GM23338 (cell line): ENCODE measurements at places on chromosomes 5 and 9. TPM values are rescaled to one million over a fixed set of nuclear protein-coding genes. Genes with fewer than 3 reads are reported as not detected.

PCAT7 gene
- 3.3 and 5.5 TPM in 2 replicates for total RNA-seq

- DNase-seq: no peak
- no peaks in the 10 kb centered on the region for H3K36me3 ChIP-seq
- no peak overlapping the region for H3K4me3 ChIP-seq
Measured at GRCh38 chr5:124997186-124997893, 250.9 kb upstream of the ZNF608 start.

GRCh38 chr5:90334741-90335140, 74.8 kb downstream of the CETN3 start:
- DNase-seq: no peak
- no peak overlapping the region for H3K4me3 ChIP-seq
- no peaks in the 10 kb centered on the region for H3K27me3 ChIP-seq
- H3K36me3 ChIP-seq: no peaks in the 10 kb centered on the region
- no peak overlapping the region for H3K27ac ChIP-seq
- no peaks in the 10 kb centered on the region for H3K4me1 ChIP-seq

- H3K27me3 ChIP-seq: no peaks in the 10 kb centered on the region
- H3K27ac ChIP-seq: no peak overlapping the region
- H3K4me3 ChIP-seq: no peak overlapping the region
- DNase-seq: no peak
- H3K4me1 ChIP-seq: no peaks in the 10 kb centered on the region
Measured at GRCh38 chr5:165014439-165014838, 1509.0 kb downstream of the MAT2B start.

DNA sequence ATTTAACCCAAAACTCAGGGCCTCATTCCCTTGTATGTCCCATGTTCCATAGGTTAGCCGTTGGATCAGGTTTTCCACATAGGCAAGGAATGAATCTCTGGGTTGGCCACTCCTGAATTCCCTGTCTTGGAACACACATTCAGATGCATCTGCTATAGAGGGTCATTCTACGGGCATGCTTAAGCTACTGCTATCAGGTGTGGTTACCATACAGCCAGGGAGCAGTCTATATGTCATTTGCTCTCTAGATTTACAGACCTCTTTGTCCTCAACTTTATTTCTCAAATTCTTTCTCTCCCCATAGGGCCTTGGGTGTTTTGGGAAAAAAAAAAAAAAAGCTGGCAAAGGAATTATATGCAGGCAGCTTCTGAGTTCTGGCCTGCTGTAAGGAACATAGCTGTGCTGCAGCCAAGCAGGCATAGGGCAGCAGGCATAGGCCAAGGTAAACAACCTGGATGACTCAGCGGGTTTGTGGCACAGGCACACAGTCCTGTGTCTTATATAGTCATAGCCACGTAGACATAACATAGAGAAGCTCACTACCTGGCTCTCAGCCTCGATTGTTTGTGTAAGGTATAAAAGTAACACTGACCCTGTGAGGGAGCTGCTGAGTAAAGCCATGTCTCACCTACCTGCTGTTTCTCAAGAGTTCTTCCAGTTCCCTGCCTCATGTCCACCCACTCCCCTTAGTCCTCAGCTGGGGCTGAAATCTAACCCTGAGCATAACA, 141.5 kb downstream of the OSTF1 start:
- H3K36me3 ChIP-seq: 0 out of 2 replicates have a peak, but pooled peaks cover 9% of the 10 kb centered on the region
- peak; percentile 12 for DNase-seq
- H3K27ac ChIP-seq: no peak overlapping the region
- no peaks in the 10 kb centered on the region for H3K4me1 ChIP-seq
- H3K27me3 ChIP-seq: no peaks in the 10 kb centered on the region

PCDHGA12 gene
- 3.3 and 3.5 TPM in 2 replicates for total RNA-seq

GRCh38 chr9:806285-807156, 35.0 kb upstream of the DMRT1 start:
- no peak overlapping the region for H3K4me3 ChIP-seq
- H3K27ac ChIP-seq: no peak overlapping the region
- no peaks in the 10 kb centered on the region for H3K27me3 ChIP-seq

SPATA31D4 gene
- total RNA-seq: not detected in 2 replicates

REEP2 gene
- total RNA-seq: 23.0 and 29.8 TPM in 2 replicates

MSMP gene
- total RNA-seq: not detected in 2 replicates

PDZD2 gene
- 16.9 and 19.8 TPM in 2 replicates for total RNA-seq

DNA sequence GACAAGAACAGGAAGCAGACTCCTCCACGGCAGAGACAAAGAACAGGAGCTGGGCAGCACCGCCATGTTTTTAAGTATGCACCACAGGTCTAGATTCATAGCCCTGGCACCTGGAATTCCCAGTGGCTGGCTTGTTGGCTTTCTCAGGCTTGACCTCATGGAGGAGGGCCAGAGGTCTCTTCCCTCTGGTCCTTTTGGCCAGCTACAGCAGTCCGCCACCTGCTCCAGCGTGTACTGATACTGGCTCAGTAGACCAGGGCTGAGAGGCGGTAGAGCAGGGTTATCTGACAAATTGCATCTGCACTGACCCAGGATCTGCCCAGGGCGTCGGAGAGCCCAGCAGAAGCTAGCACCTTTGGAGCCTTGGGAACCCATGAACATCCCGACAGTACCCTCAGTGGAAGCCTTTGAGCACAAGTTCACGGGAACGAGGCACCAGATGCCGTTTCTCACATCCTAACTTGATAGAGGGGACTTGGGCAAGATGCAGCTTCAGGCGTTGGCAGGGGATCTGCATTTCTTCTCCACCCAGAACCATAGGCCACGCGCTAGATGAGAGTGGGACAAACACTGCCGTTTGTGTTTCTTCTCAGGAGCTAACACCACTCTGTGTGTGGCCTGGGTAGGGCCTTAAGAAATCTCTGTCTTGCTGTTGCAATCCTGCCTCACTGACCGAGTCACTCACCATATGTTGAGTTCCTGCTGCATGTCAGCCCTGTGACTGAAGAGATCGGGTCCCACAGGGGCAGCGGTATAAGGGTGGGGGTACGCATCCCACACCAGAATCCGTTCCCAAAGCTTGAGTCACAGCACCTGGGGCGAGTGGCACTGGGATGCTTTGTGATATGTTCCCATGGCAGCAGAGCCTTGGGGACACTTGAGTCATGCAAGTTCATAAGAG, 90.3 kb upstream of the OTULINL start:
- H3K27me3 ChIP-seq: 0 out of 2 replicates have a peak, but pooled peaks cover 5% of the 10 kb centered on the region
- peaks cover 8% of the 10 kb centered on the region for H3K36me3 ChIP-seq
- peaks cover 4% of the 10 kb centered on the region; the same call in 1 of the 2 replicates for H3K4me1 ChIP-seq
- H3K27ac ChIP-seq: no peak overlapping the region
- no peak overlapping the region for H3K4me3 ChIP-seq

- DNase-seq: no peak
- no peaks in the 10 kb centered on the region for H3K27me3 ChIP-seq
- no peaks in the 10 kb centered on the region for H3K36me3 ChIP-seq
- no peak overlapping the region for H3K27ac ChIP-seq
- H3K4me3 ChIP-seq: no peak overlapping the region
Measured at GRCh38 chr9:33135031-33135461, 32.1 kb downstream of the B4GALT1 start.

DNA sequence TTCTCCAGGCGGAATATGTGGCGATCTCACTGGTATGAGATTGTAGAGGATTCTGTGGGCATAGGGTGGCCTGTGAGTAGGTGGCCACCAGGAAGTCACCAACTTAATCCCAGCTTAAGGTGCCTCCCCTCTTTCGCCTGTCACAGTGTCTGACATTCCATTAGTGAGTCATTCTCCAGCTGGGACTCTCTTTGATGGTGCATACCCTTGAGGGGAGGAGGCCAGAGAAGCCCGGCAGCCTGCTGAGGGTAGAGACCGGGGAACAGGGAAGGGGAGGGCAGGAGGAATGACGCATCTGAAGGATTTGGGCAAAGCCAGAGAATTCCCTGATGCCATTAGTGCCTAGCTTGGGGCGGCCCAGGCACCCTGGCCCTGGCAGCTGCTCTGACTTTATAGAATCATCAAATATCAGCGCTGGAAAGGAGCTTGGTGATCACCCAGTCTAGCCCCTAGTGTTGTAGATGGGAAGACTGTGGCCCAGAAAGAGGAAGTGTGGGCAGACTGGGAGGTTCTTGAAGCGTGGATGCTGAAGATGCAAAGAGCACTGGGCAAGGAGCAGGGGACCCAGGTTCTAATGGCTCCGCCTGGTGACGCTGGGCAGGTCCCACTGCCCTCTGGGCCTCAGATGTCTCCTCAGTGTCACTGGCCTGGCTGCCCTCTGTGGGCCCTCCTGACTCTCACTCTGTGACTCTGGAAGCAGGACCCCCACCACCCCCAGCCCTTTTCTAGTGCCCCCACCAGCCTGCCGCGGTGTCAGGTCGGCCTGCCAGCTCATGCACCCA, 41.4 kb downstream of the DAB2IP start:
- H3K36me3 ChIP-seq: no peaks in the 10 kb centered on the region
- H3K4me1 ChIP-seq: peaks cover 4% of the 10 kb centered on the region; the same call in 1 of the 2 replicates
- H3K27me3 ChIP-seq: no peaks in the 10 kb centered on the region
- no peak overlapping the region for H3K4me3 ChIP-seq
- peak; percentile 56 for DNase-seq

NRARP gene
- total RNA-seq: 39.0 and 55.1 TPM in 2 replicates

GABRA1 gene
- 0.16 and 0.52 TPM in 2 replicates for total RNA-seq

- H3K4me3 ChIP-seq: no peak overlapping the region
- no peak for DNase-seq
- no peaks in the 10 kb centered on the region for H3K27me3 ChIP-seq
- no peak overlapping the region for H3K27ac ChIP-seq
- no peaks in the 10 kb centered on the region for H3K36me3 ChIP-seq
Measured at GRCh38 chr5:131193106-131193505, 22.4 kb downstream of the LYRM7 start.

- peaks cover 88% of the 10 kb centered on the region for H3K36me3 ChIP-seq
- no peaks in the 10 kb centered on the region for H3K27me3 ChIP-seq
- DNase-seq: no peak
- 0 out of 2 replicates have a peak overlapping the region, but pooled peaks have one; percentile 69 for H3K27ac ChIP-seq
Measured at GRCh38 chr9:131447148-131447547, 53.3 kb downstream of the PRRC2B start.

ZDHHC11B gene
- total RNA-seq: 1.2 and 1.3 TPM in 2 replicates

FGF1 gene
- 0.12 and 0.21 TPM in 2 replicates for total RNA-seq

GRCh38 chr9:106639873-106640568, 222.9 kb upstream of the ZNF462 start:
- no peak overlapping the region for H3K4me3 ChIP-seq
- no peaks in the 10 kb centered on the region for H3K36me3 ChIP-seq
- H3K4me1 ChIP-seq: no peaks in the 10 kb centered on the region; the same call in 1 of the 2 replicates
- no peak overlapping the region for H3K27ac ChIP-seq
- no peak for DNase-seq

EIF4E1B gene
- total RNA-seq: 0.17 TPM in 1 of 2 replicates, not detected in the other

- H3K36me3 ChIP-seq: no peaks in the 10 kb centered on the region
- H3K27ac ChIP-seq: no peak overlapping the region
- no peak overlapping the region for H3K4me3 ChIP-seq
- no peak for DNase-seq
- H3K4me1 ChIP-seq: no peaks in the 10 kb centered on the region
Measured at GRCh38 chr9:115106642-115107041, 11.3 kb downstream of the TNC start.

GRCh38 chr5:80990527-80990926, 30.4 kb downstream of the RASGRF2 start:
- peak; percentile 28 for DNase-seq
- peak overlapping the region; percentile 75 for H3K27ac ChIP-seq
- no peaks in the 10 kb centered on the region for H3K27me3 ChIP-seq
- H3K36me3 ChIP-seq: no peaks in the 10 kb centered on the region

DMRT1 gene
- total RNA-seq: 1.8 TPM in 1 of 2 replicates, not detected in the other

- no peak overlapping the region for H3K27ac ChIP-seq
- DNase-seq: no peak
- no peaks in the 10 kb centered on the region for H3K4me1 ChIP-seq
- H3K4me3 ChIP-seq: no peak overlapping the region
- H3K27me3 ChIP-seq: no peaks in the 10 kb centered on the region
Measured at GRCh38 chr9:6460189-6460768, 47.3 kb downstream of the UHRF2 start.

INSL6 gene
- total RNA-seq: not detected in 2 replicates

DNA sequence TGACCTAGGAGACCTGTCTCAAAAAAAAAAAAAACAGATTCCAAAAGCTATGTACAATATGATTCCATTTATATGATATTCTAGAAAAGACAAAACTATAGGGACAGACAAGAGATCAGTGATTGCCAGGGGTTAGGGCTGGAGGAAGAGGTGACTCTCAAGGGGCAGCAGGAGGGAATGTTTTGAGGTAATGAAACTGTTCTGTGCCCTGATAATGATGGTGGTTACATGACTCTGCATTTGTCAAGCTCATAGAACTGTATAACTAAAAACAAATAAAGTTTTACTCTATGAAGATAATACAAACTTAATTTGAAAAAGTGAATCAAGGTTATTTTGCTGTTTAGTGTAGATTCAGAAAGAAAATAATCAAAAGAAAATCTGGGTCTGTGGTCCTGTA, 125.3 kb upstream of the IQGAP2 start:
- H3K27ac ChIP-seq: no peak overlapping the region
- H3K4me1 ChIP-seq: no peaks in the 10 kb centered on the region
- DNase-seq: no peak
- no peaks in the 10 kb centered on the region for H3K27me3 ChIP-seq

DNA sequence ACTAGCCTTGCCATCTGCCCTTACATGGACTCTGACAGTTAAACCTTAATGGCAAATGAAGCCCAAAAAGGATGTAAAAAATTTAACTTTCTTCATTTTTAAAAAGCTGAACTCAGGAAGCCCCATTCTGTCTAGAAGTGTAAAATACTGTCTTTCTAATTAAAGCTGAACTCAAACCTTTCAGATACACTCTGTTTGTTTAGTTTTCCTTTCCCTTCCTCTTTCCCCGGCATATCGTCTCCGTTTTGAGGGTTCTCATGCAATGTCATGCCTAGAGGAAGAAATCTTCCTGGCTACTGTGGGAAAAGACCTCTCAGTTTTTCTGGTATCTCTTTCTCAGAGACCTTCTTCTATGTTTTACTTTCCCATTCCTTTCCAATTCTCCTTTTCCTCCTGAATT, 841.5 kb downstream of the DTWD2 start:
- no peaks in the 10 kb centered on the region for H3K4me1 ChIP-seq
- H3K4me3 ChIP-seq: no peak overlapping the region
- no peaks in the 10 kb centered on the region for H3K36me3 ChIP-seq
- DNase-seq: no peak
- no peaks in the 10 kb centered on the region for H3K27me3 ChIP-seq

DNA sequence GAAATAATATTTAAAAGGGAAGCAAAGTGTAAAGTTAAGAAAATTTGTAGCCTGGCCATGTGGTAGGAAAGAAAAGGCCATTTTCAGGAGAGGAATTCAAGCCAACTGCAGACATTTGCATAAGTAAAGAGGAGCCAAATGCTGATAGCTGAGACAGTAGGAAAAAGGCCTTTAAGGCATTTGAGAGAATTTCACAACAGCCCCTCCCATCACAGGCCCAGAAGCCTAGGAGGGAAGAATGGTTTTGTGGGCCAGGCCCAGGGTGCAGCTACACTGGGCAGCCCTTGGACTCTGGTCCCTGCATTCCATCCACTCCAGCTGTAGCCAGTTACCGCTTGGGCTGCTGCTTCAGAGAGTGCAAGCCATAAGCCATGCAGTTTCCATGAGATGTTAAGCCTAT, 1556.8 kb downstream of the EFNA5 start:
- no peak overlapping the region for H3K4me3 ChIP-seq
- H3K36me3 ChIP-seq: no peaks in the 10 kb centered on the region
- no peak overlapping the region for H3K27ac ChIP-seq
- H3K27me3 ChIP-seq: no peaks in the 10 kb centered on the region

ATP10B gene
- total RNA-seq: 0.08 and 0.14 TPM in 2 replicates

SPATA31E1 gene
- total RNA-seq: not detected in 2 replicates

GRCh38 chr9:22790329-22790728, 343.7 kb downstream of the DMRTA1 start:
- H3K36me3 ChIP-seq: no peaks in the 10 kb centered on the region
- no peak for DNase-seq
- no peak overlapping the region for H3K4me3 ChIP-seq
- no peak overlapping the region for H3K27ac ChIP-seq
- H3K4me1 ChIP-seq: peaks cover 10% of the 10 kb centered on the region

TSC1 gene
- 43.2 and 48.0 TPM in 2 replicates for total RNA-seq

PGM5 gene
- total RNA-seq: not detected in 2 replicates

GRCh38 chr5:178671602-178672144, 44.8 kb upstream of the CLK4 start:
- H3K27ac ChIP-seq: no peak overlapping the region
- no peak for DNase-seq
- H3K36me3 ChIP-seq: no peaks in the 10 kb centered on the region
- no peaks in the 10 kb centered on the region for H3K27me3 ChIP-seq

LECT2 gene
- not detected in 2 replicates for total RNA-seq
